Activated naive CD4-positive, alpha-beta T cell treated with Interleukin-2 at 50 U/mL for 16 hours (primary cell): ENCODE measurements at places on chromosomes 5 and 9.

GRCh38 chr5:343461-344401 lies 22.2 kb downstream of the AHRR start:
- peak; percentile 59 for DNase-seq

DNA sequence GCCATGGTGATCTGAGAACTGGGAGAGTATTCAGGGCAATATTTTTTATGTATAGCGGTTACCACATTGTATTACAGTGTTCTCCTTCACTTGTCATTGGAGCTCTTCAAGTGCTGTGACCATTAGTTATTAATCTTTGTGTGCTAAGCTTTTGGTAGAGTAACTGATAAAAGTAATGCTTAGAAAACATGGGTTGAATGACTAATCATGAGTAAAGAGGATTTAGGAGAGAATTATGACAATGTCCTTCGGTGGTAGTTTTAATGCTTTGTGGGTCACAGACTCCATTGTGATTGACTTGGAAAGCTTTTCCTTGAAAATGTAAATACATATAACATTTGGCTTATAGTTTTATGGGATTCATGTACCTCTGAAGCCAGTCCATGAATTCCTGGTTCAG lies 21.4 kb downstream of the TGFBR1 start:
- no peak for DNase-seq

DNA sequence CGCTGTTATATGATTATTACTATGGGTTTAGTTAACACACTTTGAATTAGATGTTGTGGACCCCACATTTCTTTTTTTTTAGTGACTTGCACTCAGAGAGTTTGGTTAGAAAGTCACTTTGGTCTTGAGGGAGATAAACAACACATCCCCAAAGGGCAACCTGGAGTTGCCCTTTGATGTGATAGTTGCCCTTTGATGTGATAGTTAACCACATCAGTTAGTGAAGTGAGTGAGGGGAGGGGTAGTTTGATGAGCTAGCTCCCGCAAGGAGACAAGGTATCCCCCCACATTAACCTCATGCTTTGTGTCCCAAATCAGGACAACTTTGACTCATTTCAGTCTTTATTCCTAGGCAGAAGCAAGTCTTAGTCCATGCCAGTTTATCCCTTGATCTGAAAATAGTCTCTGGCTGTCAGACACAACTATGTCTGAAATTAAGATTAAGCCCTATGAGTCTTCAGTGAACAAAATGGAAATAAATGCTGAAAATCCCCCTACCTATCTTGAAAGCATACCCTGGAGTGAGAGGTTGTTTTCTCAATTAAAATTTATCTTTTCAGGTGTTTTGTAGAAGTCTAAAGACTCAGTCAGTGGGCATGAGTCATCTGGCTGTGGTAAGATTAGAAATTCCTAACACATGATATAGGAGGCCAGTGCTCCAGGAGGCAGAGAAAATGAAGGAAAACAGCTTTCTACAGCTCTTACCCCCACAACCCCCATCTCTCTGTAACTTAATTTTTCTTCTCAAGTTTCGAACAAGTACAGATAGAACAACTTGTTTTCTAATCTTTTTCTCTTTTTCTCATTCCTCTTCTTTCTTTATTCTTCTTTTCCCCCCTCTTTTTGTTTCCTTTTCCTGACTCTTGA lies 208.9 kb upstream of the DMRTA1 start:
- no peak for DNase-seq

DNA sequence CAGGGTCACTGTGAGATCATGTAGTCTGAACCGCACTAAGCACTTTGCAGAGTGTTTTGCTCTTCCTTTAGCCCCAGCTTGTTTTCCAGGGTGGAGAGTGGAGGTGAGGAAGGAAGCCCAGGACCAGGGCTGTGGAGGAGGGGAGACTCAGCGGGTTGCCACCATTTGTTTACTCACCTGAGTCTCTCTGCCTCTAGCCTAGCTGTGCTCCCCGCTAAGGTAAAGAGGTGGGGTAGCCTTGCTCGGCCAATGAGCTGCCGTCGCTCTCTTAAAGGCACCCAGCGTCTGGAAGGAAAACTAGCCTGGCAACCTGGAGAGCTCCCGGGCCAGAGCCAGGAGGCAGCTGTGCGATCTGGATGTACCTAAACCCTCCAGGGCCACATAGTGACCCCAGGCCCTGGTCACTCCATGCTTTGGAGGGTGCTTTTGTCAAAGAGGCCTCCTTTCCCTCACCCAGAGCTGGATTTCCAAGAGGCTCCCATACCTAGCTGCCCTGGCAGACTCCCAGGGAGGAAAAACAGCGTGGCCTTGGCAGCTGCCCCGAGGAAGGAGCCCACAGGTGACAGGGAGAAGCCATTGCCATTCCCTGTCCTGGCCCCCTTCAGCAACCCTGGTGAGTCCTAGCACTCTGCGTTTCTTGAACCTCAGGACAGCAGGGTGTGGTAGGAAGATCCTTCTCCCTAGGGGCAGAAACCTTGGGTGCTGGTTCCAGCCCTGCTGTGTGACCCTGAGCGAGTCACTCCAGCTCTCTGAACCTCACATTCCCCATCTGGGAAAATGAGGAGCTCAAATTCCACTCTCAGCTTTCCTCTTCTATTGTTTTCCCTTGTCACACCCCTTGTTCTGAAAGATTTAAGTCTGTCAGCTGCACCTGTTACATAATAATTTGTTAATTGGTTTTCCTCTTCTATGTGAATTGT lies 42.4 kb upstream of the LARP1 start:
- no peak for DNase-seq

- no peak for DNase-seq
These were observed 28.8 kb downstream of the FOXD1 start for GRCh38 chr5:73419465-73420390.

- DNase-seq = no peak
These were observed 278.1 kb upstream of the TNC start for GRCh38 chr9:115396071-115396529.

GRCh38 chr9:92299116-92299515 lies 5.6 kb upstream of the IARS1 start:
- no peak for DNase-seq

DNA sequence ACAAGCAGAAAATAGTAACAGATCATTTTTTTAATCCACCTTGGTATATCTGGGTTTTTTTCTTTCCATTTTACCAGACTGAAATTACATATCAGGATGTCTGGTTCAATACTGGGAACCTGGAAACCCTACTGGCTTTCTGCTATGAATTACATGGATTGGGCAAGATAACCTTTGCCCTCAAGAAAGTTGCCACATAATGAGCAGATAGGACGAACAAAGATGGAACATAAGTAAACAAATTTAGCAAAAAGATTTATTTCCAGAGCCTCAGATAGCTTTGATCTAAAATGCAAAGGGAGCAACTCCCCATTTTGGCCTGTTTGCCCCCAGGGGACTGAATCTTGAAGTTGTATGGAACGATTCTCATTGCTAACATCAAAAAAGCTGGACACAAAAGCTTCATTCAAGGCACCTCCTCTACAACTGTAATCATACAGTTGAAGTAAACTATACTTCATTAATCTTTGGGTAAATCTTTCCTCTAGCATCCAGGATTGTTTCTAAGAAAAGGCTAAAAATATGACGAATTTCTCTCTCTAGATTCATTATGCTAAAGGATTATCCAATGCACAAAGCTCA lies 131.6 kb upstream of the PTGER4 start:
- no peak for DNase-seq

- no peak for DNase-seq
These were observed 126.5 kb upstream of the PAPPA start for GRCh38 chr9:116027096-116027495.

GRCh38 chr5:81066102-81066501 lies 105.9 kb downstream of the RASGRF2 start:
- DNase-seq = no peak

GRCh38 chr5:1541702-1542400 lies 18.1 kb upstream of the LPCAT1 start:
- DNase-seq = no peak

- no peak for DNase-seq
These were observed 306.2 kb upstream of the NREP start for GRCh38 chr5:112063191-112063590.

DNA sequence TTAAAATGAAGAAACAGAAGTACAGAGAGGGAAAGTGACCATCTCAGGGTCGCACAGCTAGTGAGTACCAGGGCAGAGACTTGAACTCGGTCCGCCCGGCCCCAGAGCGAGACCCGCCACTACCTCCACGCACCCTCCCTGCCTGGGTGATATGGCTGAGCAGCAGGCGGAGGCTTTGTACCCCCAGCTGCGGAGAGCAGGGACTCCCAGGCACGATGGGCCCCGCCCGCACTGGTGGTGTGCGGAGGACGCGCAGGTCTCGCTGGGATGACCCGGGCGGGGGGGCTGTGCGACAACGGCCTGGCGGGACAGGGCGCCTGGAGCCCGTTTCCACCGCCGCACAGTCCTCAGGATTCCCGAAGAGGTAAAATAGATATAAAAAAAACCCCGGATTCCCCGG lies 64.7 kb upstream of the LARP1 start:
- DNase-seq = no peak

DNA sequence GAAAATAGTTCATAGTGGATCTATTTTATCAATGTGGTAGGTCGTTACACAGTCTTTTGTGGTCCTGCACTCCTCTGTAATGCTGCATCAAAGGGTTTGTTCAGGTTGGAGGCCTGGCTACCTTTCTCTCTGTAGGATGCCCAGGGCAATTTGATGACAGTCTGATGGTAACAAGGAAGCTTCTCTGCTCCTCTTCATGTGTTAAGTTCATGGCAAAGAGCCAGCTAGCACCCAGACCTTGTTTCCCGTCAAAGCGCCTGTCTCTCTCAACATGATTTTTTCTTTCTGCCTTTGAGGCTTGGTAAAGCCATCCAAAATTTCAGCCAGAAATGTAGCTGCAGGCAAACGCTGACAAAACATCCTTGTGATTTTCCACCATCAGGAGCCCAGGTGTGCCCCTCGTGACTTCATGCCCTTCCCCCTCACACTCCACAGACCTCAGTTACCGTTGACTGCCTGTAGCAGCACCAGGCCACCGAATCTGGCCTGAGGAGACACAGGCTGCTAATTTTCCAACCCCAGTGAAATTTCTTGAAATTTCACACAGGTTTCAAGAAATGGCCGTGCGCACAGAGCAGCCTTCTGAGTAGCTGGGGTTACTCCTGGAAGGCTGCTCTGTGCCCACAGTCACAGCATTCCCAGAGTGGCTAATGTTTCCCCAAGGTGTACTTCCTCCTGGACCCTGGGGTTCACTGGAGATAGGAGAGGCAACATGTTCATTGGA lies 292.7 kb downstream of the CWC27 start:
- DNase-seq = no peak

DNA sequence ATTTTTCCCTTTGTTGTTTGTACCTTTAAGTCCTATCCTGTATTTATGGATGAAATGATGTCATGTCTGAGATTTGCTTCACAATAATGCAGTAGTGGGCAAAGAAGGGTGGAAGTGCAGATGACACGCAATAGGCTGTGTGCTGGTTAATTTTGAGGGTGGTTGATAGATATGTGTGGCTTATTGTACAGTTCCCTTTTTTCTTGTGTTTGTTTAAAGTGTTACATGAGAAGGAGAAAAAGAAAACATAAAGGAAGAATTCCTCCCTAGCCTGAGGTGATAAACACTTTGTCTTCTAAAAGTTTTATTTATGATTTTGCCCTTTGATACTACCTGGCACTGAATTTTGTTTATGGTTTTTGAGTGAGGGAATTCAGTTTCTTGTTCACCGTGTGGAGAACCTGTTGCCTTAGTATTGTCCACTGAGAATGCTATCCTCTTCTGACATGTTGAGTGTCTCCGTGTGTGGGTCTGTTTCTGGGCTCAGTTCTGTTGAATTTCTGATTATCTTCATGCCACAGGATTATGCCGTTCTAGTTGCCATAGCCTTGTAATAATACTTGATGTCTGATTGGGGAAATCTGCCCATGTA lies 52.3 kb upstream of the FAM120AOS start:
- DNase-seq = no peak

DNA sequence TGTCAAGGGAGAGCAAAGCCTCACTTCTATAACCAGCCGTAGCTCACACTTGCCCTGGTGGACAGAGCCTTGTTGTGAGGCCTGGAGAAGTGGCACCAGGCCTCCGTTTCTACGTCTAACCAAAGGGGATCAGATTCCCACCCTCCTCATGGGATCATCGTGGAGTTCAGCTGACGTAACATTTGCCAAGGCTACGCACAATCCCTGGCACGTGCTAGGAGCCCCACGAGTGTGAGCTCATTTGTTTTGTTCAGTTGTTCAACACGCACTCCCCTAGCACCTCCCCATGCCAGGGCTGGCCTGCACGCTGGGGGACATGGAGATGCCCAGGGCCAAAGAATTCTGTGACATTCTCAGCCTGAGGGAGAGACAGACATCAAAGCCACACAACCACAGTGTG lies 23.1 kb downstream of the ADGRD2 start:
- DNase-seq = no peak

DNA sequence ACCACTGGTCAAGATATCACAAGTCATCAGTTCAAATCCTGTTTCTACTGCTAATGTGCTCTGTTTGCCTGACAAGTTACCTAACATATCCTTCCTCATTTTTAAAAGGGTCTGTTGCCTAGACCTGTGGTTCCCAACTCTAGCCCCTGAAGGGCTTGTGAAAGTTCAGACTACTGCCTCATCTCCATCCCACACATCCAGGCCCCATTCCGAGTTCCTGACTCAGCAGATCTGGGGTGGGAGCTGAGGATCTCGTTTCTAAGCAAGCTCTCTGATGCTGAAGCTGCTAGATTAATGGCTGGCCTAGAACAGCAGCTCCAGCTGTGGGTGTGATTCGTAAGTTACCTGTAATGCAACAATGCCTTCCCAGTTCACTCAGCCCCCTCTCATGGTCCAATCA lies 32.5 kb downstream of the S1PR3 start:
- DNase-seq = no peak

DNA sequence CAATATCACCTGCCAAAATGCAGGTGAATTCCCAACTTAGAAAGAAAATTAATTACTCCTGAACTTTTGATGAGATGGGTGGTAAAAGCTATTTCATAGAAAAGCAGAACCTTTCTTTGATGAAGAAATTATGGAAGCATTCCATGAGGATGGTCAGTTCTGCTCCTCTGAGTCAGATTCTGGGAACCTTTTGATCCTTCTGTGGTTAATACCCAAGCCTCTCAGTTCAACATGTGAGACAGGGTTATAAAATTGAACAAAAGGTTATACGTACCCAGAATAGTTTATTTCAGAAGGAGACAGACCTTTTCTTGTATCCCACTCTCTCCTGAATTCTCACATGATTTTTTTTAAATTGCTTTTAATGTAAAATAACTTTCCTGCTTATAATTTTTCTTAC lies 767.6 kb upstream of the ADAMTS16 start:
- DNase-seq = no peak

DNA sequence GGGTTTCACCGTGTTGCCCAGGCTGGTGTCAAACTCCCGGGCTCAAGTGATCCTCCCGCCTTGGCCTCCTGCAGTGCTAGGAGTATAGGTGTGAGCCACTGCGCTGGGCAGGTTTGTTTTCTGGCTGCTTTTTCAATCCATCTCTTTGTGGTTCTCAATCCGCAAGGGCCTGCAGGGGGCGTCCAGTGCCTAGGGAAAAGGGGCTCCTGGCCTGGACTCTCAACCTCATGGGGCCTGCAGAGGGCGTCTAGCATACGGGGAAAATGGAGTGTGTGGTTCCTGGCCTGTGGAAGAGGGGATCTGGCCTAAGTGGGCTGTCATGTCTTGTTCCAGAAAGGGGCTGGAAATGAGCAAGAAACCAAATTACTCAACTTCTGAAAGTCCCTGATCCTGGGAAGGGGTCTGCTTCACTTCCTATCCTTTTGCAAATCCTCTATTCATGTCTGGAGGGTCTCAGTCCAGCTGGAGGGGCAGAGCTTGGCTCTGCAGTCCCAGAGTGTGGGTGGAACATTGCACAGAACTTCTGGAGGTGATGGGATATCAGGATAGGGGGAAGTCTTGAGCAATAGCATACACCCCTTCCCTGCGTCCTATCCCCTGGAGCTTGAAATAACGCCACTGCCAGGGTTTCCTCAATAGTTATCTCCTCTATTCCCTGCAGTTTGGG lies 12.7 kb upstream of the CCL27 start:
- DNase-seq = peak; percentile 56

- DNase-seq = no peak
These were observed 124.6 kb downstream of the ACER2 start for GRCh38 chr9:19533373-19533772.
